Activated CD8-positive, alpha-beta memory T cell treated with anti-CD3 and anti-CD28 coated beads for 36 hours (primary cell): ENCODE measurements at places on chromosomes 1 and 21. TPM values are rescaled to one million over a fixed set of nuclear protein-coding genes. Genes with fewer than 3 reads are reported as not detected.

Gene PIP5K1A
- total RNA-seq = 78.6 TPM

Gene CD48
- total RNA-seq = 292 TPM

Gene FAM110D
- total RNA-seq = not detected

Gene KRTAP24-1
- total RNA-seq = not detected

Gene CFHR1
- not detected for total RNA-seq

Gene SLC2A5
- total RNA-seq = not detected

Gene RNF2
- total RNA-seq = 27.2 TPM
